ENCODE measurements at places on chromosomes 11 and 22.

DNA sequence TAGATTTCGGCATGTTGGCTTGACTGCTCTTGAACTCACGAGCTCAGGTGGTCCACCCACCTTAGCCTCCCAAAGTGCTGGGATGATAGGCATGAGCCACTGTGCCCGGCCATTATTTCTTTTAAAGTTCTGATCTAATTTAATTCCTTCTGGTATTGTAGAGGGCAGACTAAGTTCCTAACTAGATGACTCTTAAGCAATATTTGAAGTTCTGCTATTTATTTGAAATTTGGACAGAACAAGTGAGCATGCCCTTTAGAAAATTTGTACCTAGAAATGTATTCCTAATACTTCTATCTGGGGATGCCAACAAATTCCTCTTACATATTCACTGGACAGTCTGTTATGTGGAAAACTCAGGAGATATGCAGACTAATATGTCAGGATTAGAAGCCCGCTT lies 746.4 kb downstream of the LRRC4C start:
- no peak for DNase-seq

GRCh38 chr11:66080055-66080817 lies 10.2 kb downstream of the PACS1 start:
- no peak for DNase-seq

DNA sequence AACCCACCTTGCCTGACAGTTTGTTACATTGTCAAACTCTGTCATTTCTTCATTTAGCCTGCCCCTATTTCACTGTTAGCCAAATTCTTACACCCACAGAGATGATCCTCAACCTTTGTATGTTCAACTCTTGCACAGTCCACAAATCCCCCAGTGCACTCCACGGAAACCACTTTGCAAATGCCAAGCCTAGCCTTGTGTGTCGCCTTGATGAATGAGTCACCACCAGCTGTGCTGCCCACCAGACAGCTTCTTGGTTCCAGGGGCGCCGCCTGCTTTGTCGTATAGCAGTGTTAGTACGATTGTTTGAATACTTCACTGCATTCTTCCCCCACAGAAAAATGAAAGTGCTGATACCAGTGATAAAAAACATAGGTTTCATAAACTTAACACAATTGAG lies 686.3 kb downstream of the NTM start:
- no peak for DNase-seq

GRCh38 chr22:39559456-39560105 lies 11.0 kb upstream of the CACNA1I start:
- peak; percentile 70 for DNase-seq

DNA sequence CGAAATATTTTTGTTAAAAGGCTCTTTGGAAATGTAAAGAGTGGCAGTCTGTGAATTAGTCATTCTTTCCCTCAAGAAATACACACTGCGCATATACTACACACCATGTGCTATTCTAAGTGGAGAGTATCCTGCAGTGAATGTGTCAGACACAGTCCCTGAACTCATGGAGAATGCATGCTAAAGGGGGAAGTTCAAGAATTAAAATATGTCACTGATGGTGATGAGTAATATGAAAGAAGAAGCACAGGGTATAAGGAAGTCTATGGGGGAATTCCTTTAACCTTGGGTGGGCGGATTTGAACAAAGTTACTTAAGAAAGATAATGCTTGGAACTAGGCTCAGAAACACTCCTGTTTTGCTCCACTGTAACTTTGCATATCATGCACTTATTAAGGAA lies 153.0 kb downstream of the LRRC4C start:
- peak; percentile 28 for DNase-seq

GRCh38 chr11:5065027-5065426 lies 4.3 kb upstream of the OR52E1 start:
- no peak for DNase-seq

DNA sequence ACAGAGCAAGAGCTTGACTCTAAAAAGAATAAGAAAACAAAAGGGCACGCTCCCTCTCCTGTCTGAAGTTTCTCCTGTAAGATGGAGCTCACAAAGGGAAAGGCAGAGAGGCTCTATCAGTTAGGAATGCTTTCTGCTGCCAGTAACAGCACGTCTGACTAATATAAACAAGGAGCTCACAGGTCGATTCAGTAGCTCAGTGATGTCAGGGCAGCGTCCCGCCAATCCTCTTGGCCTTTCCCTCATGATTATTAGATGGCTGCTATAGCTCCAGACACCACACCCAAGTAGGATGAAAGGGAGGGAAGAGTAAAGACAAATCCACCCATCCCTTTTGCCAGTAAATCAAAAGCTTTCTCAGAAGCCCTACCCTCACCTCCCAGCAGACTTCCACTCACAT lies 51.3 kb upstream of the HMGXB4 start:
- DNase-seq = no peak

- DNase-seq = no peak
These were observed 87.0 kb downstream of the MORC2 start for GRCh38 chr22:30881361-30882183.

DNA sequence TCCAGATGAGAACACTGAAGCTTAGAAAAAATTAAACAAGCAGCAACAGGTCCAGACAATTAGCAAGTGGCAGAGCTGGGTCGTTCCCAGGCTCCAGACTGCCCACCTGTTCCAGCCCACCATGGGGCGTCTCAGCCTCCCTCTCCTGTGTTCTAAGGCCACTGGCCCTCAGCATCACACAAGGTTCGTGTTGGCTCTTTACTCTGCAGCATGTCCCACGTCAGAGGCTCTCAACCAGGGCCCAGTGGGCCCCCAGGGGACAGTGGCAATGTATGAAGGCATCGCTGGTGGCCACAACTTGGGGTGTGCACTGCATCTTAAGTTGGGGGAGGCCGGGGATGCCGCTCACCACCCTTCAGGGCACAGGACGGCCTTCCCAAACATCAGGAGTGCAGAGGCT lies 6.2 kb downstream of the PDGFB start:
- DNase-seq = no peak

DNA sequence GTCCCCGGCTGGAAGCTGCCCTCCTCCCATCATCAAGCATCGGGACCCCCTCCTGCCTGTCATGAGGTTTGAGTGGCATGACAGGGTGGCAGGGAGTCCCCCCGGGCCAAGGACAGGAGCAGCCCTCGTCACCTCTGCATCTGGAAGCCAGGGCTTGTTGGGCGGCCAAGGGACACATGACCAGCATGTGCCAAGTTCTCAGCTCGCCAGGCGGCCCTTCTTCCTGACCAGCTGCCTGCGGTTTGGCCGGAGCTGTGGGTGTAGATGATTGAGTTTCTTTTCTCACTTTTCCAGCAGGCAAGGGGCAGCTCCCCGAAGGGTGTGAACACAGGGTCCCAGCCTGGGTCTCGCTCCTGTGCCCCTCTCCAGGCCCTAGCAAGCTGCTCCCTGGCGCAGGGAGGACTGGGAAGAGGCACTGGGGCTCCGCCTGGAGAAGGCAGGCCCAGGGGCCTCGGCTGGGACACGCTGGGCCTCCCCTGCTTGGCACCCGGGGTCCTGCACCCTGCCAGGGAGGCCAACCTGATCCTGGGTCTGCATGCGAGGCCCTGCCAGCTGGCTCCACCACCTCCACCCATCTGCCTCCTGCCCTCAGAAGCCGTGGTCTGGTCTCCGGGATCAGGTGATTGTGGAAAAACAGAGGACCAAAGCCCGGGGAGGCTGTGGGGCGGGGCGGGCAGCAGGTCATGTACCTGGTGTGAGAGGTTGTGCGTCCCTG lies 13.4 kb downstream of the ARHGAP8 start:
- DNase-seq = no peak

GRCh38 chr11:88379130-88379529 lies 41.6 kb upstream of the CTSC start:
- DNase-seq = no peak

- DNase-seq = no peak
These were observed 12.0 kb downstream of the SART1 start for GRCh38 chr11:65973439-65974110.

DNA sequence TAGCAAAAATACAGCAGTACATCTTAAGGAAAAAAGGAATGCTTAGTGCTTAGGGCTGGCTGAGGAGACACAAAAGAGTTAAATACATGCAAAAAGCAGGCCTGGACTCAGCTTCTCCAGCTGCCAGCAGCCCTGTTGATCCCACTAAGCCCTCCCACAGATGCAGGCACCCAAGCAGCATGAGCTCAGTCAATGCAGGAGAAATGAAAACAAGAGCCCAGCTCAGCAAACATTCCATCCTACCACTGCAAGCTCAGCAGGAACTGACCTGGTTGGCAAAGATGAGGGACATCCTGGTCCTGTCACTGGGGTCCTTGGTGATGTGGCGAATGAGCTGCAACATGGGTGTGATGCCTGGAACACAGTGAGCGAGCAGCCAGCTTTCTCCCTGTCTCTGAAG lies 5.8 kb downstream of the CYB5R2 start:
- DNase-seq = no peak

GRCh38 chr11:112983887-112984286 lies 22.7 kb downstream of the NCAM1 start:
- no peak for DNase-seq

DNA sequence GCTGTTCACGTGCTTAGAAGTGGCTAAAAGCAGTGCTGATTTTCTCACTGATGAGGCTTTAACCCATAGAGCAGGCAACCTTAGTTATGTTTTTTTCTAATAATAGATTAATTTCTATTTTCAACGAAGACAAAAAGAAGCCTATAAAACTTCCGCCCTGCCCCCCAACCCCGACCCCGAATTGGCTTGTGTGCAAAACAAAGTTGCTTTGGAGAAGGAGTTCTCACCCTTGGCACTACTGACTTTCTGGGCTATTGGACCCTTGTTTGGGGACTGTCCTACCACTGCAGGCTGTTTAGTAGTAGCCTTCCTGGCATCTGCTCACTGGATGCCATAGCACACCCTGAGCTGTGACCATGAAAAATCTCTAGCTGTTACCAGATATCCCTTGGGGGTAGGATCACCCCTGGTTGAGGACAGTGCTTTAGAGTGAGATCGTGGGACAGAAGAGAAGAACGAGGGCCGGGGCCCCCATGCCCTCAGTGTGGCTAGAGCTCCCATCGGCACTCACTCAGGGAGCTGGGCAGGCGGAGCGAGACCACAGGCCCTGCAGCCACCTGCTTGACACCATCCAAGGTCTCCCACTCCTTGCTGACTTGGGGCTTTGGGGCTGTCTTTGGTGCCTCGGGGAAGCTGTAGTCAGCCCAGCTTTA lies 16.9 kb downstream of the SLC37A2 start:
- DNase-seq = no peak

GRCh38 chr11:33690290-33691065 lies 10.1 kb downstream of the C11orf91 start:
- DNase-seq = no peak

DNA sequence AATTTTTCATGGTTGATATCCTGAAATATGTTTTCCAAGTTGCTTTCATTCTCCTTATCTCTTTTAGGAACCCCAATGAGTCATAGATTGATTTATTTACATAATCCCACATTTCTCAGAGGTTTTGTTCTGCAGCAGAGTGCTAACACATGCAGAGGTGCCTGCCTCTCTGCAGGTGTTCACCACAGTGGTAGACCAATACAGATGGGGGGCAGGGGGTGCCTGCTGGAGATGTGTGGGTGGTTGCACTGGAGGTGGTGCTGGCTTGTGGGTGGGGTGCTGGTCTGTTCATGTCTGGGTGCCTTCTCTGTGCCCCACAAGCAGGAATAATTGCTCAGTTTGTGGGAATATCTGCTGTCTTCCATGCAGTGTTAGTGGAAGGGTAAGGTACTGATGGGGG lies 131.1 kb downstream of the JRKL start:
- no peak for DNase-seq

DNA sequence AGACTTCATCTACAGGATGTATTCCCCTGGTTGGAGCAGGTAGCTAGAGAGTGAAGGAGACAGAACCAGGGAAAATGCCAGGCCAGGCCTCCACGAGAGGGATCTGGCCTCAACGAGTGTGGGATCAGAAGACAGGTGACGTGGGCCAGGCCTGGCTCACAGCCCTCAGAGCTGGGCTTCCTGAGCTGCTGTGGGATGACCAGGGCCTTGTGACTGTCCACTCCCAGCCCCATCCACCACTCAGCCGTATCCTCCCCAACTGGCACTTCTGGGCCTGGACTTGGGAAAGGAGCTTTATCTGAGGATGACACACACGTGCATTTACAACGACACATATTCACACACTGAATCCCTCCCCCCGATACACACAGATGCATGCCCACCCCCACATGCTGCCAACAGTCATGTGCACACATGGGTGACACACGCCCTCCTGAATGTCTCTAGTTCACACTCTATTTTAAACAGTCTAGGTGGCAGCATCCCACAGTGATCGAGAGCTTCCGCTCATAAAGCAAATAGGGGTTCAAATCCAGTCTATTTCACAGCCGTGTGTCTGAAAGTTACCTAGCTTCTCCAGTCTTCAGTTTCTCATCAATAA lies 93.1 kb downstream of the TP53I11 start:
- DNase-seq = no peak

DNA sequence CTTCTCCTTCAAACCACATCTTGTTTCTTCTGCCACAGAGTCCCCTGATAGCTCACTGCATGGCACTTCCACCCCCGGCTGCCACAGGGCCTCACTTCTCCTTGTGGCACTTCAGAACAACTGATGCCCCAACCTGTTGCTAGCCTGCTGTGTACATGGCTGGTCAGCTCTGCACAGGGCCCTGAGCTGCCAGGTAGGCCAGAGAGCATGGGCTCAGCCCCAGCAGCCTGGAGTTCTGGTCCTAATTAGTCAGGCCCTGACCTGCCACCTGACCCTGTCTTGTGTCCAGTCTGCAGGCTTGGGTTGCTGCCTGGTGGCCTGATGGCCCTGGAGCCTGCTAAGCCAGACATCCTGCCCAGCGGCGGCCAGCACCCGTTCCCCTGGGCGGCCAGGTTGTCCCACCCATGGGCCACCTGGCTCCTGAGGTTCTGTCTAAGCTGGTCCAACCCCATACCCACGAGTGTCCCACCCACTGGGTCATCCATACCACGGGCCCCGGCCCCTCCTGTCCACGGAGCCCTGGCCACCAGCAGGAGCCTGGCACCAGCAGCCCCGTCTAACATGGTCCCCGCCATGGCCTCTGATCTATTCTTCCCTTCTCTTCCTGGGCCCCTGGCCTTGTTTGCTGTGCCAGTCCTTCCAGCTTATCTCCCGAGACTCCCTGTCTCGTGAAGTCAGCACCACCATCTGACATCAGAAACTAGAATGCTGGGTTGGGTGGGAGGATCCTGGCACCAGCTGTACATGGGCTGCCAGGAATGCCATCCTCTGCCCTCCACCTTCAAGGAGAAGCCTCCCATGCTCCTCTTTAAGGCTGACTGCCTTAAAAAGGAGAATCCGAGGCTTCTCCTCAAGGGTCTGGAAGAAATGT lies 3.1 kb upstream of the CERK start:
- DNase-seq = no peak

DNA sequence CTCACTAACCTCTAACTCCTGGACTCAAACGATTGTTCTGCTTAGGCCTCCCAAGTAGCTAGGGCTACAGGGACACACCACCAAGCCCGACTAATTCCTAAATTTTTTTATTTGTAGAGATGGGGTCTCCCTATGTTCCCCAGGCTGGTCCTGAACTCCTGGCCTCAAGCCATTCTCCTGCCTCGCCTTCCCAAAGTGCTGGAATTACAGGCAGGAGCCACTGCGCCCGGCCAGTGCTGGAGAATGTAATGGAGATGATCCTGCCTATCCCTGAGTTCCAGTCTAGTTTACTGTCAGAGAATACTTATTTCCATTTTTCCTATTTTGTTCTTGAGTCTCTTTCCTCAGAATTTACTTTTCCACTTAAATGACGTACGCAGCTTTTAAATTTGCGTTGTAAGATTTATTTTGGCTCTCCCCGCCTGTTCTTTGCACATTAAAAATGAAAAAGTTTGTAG lies at the start of gene CHEK1:
Gene CHEK1 (plus strand): TSS at position 408 of the 458 bp plus-strand sequence. CDS start 1,606 bp downstream, outside the sequence.
- no peak for DNase-seq
